ENCODE measurements at places on chromosomes 7 and 10.

- peak; percentile 83 for DNase-seq
Observed at GRCh38 chr7:94129443-94130140, 125.4 kb upstream of the BET1 start.

GRCh38 chr10:48502791-48503190 is 102.1 kb downstream of the ARHGAP22 start:
- DNase-seq = no peak

DNA sequence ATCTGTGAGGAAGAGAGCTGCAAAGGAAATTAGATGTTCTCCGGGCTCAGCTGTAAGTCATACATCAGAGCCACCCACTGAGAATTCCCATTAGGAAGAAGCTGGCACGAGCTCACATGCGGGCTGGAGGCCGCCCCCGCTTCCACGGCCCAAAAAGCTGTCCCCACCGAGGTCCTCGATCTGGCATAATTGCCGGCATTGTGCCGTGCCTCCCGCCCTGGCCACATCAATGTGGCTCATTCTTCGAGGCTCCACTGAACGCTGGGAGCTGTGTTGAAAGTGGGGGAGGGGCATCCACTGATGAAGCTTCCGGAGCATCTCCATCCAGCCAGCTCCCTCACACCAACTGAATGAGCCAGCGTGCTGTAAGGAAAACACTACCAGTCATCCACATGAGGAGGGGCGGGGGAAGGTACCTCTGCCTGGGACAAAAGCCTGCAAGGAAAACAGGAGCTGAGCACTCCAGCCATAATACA is 173.1 kb downstream of the PTPRN2 start:
- no peak for DNase-seq

- peak; percentile 21 for DNase-seq
Observed at GRCh38 chr10:94423627-94424026, 21.3 kb downstream of the TBC1D12 start.

GRCh38 chr10:110818311-110819256 is 53.1 kb upstream of the PDCD4 start:
- no peak for DNase-seq

DNA sequence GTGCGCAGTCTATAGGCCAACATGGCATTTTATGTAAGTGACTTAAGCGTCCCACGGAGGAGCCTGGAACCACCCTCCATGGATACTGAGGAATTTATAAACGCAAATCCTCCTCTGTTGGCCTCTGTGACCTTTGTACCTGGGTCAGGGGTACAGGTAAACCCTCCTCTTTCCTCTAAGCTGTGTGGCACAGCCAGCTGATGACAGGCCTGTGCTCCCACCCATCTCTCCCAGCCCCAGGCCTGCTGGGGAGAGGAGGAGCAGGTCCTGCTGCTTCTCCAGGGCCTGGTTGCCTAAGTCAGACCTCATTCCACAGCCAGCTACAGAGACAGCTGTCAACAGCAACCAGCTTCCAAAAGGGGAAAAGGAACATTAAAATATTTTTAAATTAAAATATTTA is 5.0 kb downstream of the AVPI1 start:
- DNase-seq = no peak

GRCh38 chr7:156074084-156074483 is 261.8 kb upstream of the SHH start:
- no peak for DNase-seq

DNA sequence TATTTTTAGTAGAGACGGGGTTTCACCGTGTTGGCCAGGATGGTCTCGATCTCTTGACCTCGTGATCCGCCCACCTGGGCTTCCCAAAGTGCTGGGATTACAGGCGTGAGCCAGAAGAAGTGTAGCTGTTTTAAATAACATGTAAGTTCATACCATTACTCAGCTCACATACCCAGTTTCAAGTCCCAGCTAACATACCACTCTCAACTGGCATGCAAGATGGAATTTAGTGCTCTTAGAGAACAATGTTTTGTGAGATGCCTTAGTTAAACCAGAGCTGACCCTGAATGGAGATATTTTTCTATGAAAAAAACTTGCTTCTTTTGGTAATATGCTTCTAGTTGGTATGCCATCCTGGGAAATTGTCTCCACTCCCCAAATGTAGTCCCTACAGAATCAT is 37.3 kb downstream of the HBP1 start:
- DNase-seq = no peak

- DNase-seq = peak; percentile 74
Observed at GRCh38 chr7:123220396-123220795, 20.6 kb upstream of the SLC13A1 start.

GRCh38 chr7:81641873-81642272 is 128.0 kb downstream of the HGF start:
- no peak for DNase-seq

- DNase-seq = no peak
Observed at GRCh38 chr7:100356416-100357068, 1.4 kb upstream of the PILRB start.

GRCh38 chr10:116197946-116198675 is 74.9 kb downstream of the GFRA1 start:
- no peak for DNase-seq

- DNase-seq = no peak
Observed at GRCh38 chr10:5963071-5963470, 14.3 kb downstream of the IL15RA start.

DNA sequence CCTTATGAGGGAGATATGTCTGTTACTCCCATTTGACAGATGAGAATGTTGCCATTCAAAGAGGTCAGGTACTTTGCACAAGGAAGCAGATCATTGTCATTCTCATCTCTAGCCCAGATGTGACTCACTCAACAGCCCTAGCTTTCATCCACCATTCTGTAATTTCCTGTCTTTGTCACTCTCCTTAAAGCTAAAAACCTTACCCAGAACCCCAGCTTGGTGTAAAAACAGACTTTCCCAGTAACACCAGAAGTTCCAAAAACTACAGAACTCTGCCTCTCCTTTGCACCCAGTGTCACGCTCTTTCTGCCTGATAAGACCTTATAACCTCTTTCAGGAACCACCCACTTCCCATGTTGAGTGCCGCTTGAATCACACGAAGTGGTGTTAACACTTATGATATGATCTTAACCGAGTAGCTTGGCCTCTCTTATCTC is 89.1 kb upstream of the SP4 start:
- DNase-seq = no peak

GRCh38 chr7:149223761-149224160 is 15.7 kb upstream of the ZNF212 start:
- DNase-seq = no peak

DNA sequence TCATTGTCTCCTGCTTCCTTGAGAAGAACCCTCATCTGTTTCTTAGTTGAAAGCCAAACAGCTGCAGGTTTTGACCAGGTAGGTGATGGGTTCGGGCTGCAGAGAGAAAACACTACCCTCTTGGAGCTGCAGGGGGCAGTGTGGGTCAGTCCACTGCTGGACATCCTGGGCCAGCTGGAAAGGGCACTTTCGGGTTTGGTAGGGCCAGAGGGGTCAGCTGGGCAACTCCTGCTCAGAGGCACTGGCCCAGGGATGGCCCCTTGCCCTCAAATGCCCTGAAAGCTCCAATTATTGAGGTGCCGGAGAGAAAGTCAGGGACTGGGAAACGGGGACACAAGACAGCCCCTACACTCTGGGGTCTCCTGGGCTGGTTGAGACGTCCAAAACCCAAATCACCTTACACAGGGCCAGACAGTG is 90.7 kb downstream of the MKI67 start:
- DNase-seq = peak; percentile 36

DNA sequence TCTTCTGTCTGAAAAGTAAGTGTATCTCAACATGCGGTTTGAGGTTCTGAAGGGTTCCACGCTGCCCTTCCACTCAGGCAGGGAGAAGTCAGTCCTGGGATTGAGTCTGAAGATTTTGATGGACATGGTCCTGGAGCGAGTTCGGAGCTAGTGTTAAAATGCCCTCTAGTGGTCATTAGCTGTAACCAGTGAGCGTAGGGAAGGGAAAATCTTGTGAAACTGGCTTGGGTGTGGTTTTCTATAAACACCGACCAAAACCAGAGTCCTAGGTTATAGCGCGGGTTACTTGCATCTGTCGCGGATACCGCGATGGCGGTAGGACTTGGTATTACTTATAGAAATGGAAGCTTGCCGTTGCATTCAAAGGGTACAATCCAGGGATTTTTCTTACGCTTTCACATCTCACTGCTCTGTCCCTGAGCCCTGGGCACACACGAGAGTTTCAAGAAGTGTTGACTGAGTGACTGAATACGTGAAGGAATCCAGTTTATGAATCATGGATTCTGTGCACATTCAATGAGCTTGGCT is 348.2 kb upstream of the C7orf33 start:
- peak; percentile 68 for DNase-seq

GRCh38 chr7:8134089-8134733 is 127.8 kb downstream of the ICA1 start:
- DNase-seq = no peak

GRCh38 chr10:119426699-119427098 is 115.8 kb downstream of the RGS10 start:
- no peak for DNase-seq

- peak; percentile 6 for DNase-seq
Observed at GRCh38 chr7:46320956-46321355, 399.9 kb upstream of the IGFBP3 start.

DNA sequence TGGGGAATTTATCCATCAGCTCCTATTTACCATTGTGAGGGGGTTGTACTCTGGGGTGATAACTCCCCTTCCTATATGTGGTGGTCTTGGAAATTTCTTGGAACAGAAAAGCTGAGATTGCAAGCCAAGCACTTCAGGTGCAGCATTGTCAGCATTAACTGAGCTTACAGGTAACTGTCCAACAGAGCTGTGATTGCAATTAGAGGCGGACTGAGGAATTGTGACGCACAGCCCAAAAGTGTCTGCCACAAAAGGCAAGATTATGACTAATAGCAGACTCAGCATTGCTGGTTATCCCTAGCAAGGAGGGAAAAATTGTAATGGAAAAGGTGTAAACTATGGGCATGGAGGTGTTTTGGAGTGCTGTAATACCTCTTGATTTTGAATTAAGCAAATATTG is 126.1 kb upstream of the AGR3 start:
- no peak for DNase-seq

DNA sequence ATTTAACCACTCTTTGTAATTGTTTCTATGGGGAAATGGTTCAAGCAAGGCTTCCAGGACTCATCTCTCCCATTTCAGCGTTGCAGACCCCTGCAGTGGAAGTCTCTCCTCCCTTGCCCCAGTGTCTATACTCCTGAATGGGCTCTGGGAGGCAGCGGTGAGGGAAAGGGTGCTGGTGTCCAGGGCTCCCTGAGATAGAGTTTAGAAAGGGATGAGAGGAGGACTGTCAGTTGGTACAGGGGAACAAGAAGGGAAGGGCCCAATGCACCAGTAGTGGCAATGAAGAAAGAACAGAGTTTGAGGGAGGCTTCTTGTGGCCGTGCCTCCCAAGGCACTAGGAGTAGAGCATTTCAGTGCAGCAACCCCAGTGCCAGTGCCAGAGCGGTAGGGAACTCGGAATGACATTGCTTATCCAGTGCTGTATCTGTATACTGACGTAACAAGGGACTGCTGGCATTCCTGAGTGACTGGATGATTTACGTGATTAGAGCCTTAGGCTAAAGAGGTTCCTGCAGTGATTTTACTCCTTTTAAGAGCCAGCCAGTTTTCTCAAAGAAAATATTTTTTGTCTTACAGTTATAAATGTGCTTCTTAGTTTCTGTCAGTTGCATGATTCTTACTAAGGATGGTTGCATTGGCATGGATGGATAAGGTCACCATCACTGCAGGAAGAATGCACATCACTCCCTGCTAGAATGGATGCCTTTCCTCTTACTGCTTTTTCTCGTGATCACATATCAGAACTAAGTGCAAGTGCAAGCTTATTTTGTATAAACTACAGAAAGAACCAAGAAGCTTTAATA is 28.0 kb downstream of the PRPF18 start:
- peak; percentile 29 for DNase-seq

GRCh38 chr7:98283127-98283886 is 1.8 kb downstream of the BRI3 start:
- peak; percentile 67 for DNase-seq

DNA sequence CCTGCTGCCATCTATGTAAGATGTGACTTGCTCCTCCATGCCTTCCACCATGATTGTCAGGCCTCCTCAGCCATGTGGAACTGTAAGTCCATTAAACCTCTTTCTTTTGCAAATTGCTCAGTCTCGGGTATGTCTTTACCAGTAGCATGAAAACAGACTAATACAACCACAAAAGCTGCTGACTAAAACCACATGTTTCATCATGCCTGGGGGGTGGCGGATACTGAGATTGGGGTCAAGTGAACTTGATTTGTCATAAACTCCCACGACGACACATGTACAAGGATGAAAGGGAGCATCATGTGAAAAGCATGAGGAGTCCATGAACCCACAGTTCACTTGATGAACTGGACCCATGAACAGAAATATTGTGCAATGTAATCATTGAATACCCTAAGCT is 134.9 kb upstream of the ANK3 start:
- peak; percentile 11 for DNase-seq

GRCh38 chr7:88357294-88357693 is 50.6 kb upstream of the STEAP4 start:
- peak; percentile 30 for DNase-seq

- no peak for DNase-seq
Observed at GRCh38 chr7:66826649-66827048, 86.1 kb downstream of the RABGEF1 start.

- no peak for DNase-seq
Observed at GRCh38 chr7:49522111-49522510, 251.3 kb upstream of the VWC2 start.

- no peak for DNase-seq
Observed at GRCh38 chr10:52063159-52063558, 250.9 kb upstream of the DKK1 start.

GRCh38 chr10:55048830-55049498 is 247.9 kb upstream of the PCDH15 start:
- no peak for DNase-seq

DNA sequence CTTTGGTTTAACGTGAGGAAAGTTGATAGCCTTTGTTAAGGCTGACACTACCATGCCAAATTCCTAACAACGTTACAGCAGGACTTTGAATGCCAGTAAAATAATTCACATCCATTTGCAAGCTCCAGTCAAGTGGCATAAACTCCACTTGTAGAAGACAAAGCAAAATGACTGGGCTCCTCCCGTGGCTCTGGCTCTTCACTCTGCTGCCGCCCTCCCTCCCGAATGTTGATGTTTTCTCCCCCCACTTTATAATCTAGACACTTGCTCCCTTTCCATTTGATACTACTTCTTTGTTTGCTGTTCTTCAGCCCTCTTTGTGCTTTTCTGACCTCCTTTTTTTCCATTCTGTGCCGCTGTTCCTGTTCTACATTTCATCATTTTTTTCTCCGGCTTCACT is 22.8 kb upstream of the ITGB8 start:
- DNase-seq = no peak

GRCh38 chr7:111730476-111731300 is 168.4 kb upstream of the IMMP2L start:
- DNase-seq = peak; percentile 34

DNA sequence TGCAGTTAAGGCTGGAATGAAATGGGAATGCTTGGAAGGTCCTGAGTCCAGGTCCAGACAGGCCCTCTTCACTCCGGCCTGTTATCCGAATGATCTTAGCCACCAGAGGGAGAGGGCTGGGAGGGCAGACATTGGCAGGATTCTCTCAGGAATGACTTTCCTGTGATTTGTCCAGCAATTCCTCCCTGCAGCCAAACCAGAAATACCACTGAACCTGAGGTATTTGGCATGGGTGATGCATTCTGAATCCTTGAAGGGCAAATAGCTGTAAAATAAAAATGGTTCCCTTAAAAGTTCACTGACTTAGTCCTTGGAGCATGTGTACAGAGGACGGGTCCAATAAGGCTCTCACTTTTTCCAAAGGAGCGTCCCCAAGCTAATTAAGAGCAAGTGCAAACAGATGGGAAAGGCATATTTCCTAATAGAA is 77.5 kb upstream of the HABP2 start:
- DNase-seq = peak; percentile 10

GRCh38 chr10:13922586-13922985 is 335.8 kb downstream of the PRPF18 start:
- no peak for DNase-seq

- DNase-seq = no peak
Observed at GRCh38 chr10:44818041-44818649, 93.0 kb upstream of the TMEM72 start.
